ENCODE measurements at places on chromosomes 11 and 22. TPM values are rescaled to one million over a fixed set of nuclear protein-coding genes. Genes with fewer than 3 reads are reported as not detected.
A peak's percentile ranks its signal among the peaks of the same experiment; 100 is the strongest.

GRCh38 chr22:49926916-49927315 lies 8.5 kb downstream of the CRELD2 start:
- no peaks in the 10 kb centered on the region for H3K4me1 ChIP-seq
- DNase-seq = no peak
- no peak overlapping the region for H3K4me3 ChIP-seq
- H3K36me3 ChIP-seq = peaks cover 5% of the 10 kb centered on the region
- no peaks in the 10 kb centered on the region for H3K27me3 ChIP-seq

DNA sequence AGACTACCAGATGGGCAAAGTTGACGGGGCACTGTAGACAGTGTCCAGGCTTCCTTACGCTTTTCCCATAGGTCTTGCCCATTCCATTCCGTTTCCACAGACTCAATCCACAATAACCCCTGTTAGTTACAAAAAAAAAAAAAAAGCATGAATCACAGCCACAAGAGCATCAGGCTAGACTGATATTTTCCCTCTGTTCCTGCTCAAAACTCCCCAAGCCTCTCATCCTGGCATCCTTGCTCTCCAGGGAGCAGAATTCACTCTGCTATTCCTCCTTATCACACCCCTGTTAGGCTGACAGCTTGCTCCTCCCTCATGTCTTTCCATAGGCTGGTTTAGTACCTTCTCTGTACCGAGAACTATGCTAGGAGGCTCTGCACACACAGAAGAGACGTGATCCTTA lies 42.2 kb downstream of the TMEM123 start:
- DNase-seq = peak; percentile 57
- no peaks in the 10 kb centered on the region for H3K4me1 ChIP-seq
- no peak overlapping the region for H3K4me3 ChIP-seq

DNA sequence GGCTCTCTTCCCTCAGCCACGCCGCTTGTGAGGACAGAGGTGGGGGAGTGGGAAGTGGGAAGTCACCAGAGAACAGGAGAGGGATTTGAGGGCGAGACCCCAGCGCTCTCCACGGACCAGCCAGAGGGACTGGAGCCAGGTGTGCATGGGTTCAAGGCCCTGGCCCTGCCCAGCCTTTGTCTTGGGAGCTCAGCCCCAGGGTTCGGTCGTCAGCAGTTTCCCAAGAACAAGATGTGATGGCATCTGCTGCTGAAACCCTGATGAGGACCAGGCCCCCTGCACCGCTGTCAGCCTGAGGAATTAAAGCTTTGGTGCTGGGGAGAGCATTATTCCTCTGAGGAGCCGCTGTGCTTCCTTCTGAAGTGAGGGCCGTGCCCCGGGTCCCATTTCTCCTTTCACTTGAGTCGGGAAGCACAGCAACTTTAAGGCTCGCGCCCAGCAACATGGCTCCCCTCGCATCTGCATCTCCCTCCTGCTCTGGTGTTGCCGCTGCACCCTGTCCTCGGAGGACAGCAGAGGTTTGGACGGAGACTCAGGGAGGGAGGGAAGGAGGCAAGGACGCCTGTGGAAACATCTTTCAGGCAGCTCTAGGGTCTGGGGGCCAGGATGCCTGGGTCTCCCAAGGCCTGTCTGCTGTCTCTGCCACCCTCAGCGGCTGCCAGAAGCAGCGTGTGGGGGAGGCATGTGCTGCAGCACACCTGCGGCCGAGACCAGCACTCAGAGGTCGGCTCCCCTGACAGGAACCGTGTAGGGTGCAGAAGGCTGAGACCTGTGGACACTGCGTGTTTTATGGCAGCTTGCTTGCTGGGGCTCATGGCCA lies 3.8 kb downstream of the IFITM5 start:
- no peak overlapping the region for H3K27ac ChIP-seq
- H3K4me3 ChIP-seq = no peak overlapping the region
- DNase-seq = no peak
- no peaks in the 10 kb centered on the region for H3K36me3 ChIP-seq
- H3K27me3 ChIP-seq = peaks cover 8% of the 10 kb centered on the region
- peaks cover 3% of the 10 kb centered on the region for H3K4me1 ChIP-seq

- H3K27ac ChIP-seq = no peak overlapping the region
- H3K36me3 ChIP-seq = no peaks in the 10 kb centered on the region
- H3K27me3 ChIP-seq = no peaks in the 10 kb centered on the region
Observed at GRCh38 chr22:28620244-28620922, 59.3 kb downstream of the TTC28 start.

DNA sequence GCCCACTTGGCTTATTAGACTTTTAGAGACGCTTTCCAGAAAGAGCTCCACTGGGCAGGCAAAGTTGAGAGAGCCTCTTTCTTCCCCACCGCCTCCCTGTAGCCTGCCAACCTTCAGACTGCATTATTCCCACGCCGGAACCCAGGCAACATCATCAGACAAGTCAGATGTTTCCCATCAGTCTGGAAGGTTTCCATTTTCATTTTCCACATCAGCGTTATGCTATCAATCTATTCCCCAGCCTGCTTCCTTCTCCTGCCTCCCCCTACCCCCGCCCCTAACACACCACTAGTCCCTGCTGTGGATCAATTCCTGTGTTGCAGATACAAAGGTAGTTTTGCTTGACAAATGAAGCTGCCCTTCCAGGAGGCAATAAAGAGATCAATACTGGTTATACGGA lies 184.8 kb downstream of the DSCAML1 start:
- no peaks in the 10 kb centered on the region for H3K36me3 ChIP-seq
- H3K27ac ChIP-seq = no peak overlapping the region
- H3K4me1 ChIP-seq = no peaks in the 10 kb centered on the region
- H3K27me3 ChIP-seq = no peaks in the 10 kb centered on the region

- no peak overlapping the region for H3K4me3 ChIP-seq
- no peaks in the 10 kb centered on the region for H3K27me3 ChIP-seq
- no peaks in the 10 kb centered on the region for H3K36me3 ChIP-seq
- peak; percentile 30 for DNase-seq
Observed at GRCh38 chr11:106581399-106581798, 436.9 kb downstream of the GUCY1A2 start.

- peaks cover 24% of the 10 kb centered on the region for H3K27me3 ChIP-seq
- no peak overlapping the region for H3K4me3 ChIP-seq
- H3K27ac ChIP-seq = no peak overlapping the region
- H3K4me1 ChIP-seq = no peaks in the 10 kb centered on the region
- no peak for DNase-seq
Observed at GRCh38 chr22:37353839-37354238, 71.5 kb downstream of the CYTH4 start.

- no peak for DNase-seq
- no peak overlapping the region for H3K4me3 ChIP-seq
- no peaks in the 10 kb centered on the region for H3K27me3 ChIP-seq
- H3K36me3 ChIP-seq = no peaks in the 10 kb centered on the region
- peaks cover 6% of the 10 kb centered on the region for H3K4me1 ChIP-seq
Observed at GRCh38 chr11:66962801-66963200, 4.6 kb upstream of the PC start.

- no peak overlapping the region for H3K4me3 ChIP-seq
- H3K4me1 ChIP-seq = no peaks in the 10 kb centered on the region
- no peaks in the 10 kb centered on the region for H3K27me3 ChIP-seq
- peak; percentile 57 for DNase-seq
- no peaks in the 10 kb centered on the region for H3K36me3 ChIP-seq
- H3K27ac ChIP-seq = no peak overlapping the region
Observed at GRCh38 chr11:36333897-36334296, 37.8 kb downstream of the PRR5L start.

DNA sequence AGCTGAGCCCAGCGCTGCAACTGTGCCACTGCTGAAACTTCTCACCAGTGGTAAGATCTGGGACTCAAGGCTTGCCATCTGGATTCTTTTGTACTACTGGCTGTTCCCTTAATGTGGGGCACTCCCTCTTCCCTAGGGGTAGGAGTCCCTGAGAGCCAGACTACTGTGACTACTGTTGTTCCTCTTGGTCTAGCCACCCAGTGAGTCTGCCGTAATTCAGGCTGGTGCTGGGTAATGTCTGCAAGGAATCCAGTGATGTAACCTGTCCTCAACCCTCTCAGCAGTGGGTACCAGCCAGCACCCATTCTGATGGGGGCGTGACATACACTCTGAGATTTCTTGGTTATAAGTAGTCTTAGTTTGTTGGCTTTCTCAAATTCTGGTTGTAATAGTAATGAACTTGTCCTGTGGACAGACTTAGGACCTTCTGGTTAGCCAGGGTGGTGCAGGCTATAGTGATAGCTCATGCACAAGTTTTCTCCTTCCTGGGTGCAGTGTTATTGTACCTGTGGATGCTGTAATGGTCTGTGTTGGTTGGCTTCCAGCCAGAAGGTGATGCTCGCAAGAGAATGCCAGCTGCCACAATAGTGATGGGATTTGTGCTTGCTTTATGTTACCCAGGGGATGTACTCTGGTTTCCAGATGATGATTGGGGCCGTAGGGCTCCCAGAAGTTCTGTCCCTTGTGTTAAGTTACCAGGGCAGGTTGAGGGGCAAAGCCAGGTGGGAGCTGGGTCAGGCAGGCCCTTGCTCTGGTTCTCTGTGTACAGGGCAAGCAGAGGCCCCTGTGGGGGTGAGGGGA lies 65.5 kb downstream of the ARHGAP42 start:
- no peak overlapping the region for H3K4me3 ChIP-seq
- no peak for DNase-seq
- H3K27ac ChIP-seq = no peak overlapping the region
- H3K4me1 ChIP-seq = no peaks in the 10 kb centered on the region

- H3K27me3 ChIP-seq = no peaks in the 10 kb centered on the region
- peaks cover 4% of the 10 kb centered on the region for H3K4me1 ChIP-seq
- peak overlapping the region; percentile 37 for H3K4me3 ChIP-seq
Observed at GRCh38 chr11:65226103-65226442, 35.7 kb upstream of the POLA2 start.

DNA sequence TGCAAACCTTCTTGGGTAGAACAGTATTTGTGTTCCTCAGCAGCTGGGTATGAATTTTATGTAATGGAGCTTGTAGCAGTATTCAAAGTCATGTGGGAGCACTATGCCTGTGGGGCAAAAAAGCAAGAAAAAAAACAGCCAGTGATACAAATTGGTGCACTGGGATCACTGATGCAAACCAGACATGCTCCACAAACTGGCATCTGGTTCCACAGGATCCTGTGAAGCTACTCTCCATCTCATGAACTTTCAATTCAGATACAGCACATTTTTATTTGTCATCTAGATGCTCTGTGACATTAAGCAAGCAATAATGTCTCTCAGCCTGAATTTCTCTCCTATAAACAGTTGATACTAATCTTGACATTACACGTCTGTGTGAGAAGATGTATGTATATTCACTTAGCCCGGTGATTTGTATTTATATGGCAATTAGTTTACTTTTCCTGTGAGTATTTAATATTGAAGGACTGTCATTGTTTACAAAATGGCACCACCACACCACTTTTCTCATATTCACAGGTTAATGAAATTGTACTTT lies 208.5 kb upstream of the GRIA4 start:
- no peaks in the 10 kb centered on the region for H3K4me1 ChIP-seq
- H3K36me3 ChIP-seq = no peaks in the 10 kb centered on the region
- H3K27me3 ChIP-seq = no peaks in the 10 kb centered on the region
- DNase-seq = no peak

DNA sequence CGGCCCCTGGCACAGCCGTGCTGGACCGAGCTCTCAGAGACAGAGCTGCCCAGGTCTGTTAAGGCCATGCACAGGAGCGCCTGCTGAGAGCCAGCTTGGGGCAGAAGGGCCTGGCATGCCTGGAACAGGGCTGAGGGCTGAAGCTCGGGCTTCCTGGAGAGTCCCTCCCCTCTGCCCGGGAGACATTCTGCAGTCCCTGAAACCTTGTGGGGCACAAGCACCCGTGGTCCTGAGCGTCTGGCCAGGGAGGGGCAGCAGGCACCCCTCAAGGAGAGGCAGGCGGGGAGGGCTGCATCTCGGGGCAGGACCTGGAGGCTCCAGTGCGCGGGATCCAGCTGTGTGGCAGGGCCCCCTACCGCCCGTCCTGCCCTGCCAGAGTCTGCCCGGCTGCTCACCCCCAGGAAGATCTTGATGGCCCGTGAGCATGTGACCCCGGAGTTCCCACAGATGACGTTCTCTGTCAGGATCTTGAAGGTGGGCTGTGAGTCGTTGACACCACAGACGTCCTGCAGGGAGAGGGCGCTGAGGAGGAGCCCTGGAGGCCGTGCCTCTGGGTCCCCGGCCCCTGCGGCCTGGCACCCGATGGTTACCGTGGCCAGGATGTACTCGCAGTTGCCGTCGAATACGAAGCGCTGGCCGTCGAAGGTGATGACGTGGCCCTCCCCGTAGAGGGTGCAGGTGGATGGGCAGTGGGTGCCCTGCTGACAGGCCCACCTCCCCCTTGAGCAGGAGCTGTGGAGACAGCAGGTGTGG lies 10.9 kb downstream of the MUC6 start:
- no peak overlapping the region for H3K27ac ChIP-seq
- no peaks in the 10 kb centered on the region for H3K27me3 ChIP-seq
- H3K4me1 ChIP-seq = no peaks in the 10 kb centered on the region
- no peaks in the 10 kb centered on the region for H3K36me3 ChIP-seq
- H3K4me3 ChIP-seq = no peak overlapping the region

The HSD17B12 gene
- total RNA-seq = 122 TPM

DNA sequence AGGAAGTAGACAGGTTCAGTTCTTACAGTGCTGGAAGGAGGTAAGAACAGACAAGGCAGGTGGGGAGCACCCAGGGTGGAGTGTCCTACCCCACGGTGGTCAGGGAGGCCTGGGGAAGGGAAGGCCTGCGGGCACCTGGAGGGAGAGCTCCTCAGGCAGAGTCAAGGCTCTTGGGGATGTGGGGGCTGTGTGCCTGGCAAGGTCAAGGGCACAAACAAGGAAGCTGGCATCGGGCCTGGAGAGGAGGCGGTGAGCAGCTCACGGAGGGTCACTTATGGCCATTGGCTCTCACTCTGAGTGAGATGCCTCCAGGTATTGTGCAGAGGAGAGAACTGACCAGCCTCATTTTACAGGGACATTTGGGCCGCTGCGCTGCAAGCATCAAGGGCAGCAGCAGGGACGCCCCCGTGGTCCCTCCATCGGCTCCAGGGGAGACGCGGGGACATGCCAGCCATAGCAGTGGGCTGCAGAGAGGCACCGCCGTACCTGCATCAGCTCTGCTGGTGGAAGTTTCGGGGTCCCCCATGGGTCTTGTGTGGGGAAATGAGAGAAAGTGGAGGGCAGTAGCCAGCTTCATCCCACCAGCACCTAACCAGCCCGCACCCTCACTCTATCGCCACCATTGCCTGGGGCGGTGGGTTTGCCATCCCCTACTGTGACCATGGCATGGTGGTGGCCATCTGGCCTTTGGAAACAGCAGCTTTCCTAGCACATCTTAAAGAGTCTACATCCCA lies 37.5 kb upstream of the RTL6 start:
- no peaks in the 10 kb centered on the region for H3K4me1 ChIP-seq
- peaks cover 6% of the 10 kb centered on the region for H3K27me3 ChIP-seq
- no peak for DNase-seq
- H3K4me3 ChIP-seq = no peak overlapping the region
- no peak overlapping the region for H3K27ac ChIP-seq

The ST14 gene
- under 0.01 TPM for total RNA-seq

The ASPHD2 gene
- 1.5 TPM for total RNA-seq

Data from fibroblast of lung (primary cell).